ENCODE measurements at places on chromosomes 7 and 10. TPM values are rescaled to one million over a fixed set of nuclear protein-coding genes. Genes with fewer than 3 reads are reported as not detected.

- DNase-seq = no peak
These were observed 670.3 kb upstream of the ZWINT start for GRCh38 chr10:57031346-57031745.

DNA sequence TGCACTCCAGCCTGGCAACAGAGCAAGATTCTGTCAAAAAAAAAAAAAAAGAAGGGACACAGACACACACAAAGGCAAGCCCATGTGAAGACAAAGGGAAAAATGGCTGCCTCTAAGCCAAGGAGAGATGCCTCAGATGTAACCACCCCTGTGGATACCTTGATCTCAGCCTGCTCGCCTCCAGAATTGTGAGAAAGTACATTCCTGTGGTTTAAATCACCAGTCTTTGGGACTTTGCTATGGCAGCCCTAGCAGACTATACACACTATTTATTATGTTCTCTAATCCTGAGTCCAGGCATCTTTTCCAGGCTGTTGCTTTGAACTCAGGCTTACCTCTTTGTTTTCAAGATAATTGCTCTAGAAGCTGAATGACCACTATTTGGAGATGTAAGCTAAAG lies 494.3 kb downstream of the GALNT17 start:
- no peak for DNase-seq

GRCh38 chr7:44338600-44338999 lies 13.2 kb upstream of the CAMK2B start:
- DNase-seq = no peak

DNA sequence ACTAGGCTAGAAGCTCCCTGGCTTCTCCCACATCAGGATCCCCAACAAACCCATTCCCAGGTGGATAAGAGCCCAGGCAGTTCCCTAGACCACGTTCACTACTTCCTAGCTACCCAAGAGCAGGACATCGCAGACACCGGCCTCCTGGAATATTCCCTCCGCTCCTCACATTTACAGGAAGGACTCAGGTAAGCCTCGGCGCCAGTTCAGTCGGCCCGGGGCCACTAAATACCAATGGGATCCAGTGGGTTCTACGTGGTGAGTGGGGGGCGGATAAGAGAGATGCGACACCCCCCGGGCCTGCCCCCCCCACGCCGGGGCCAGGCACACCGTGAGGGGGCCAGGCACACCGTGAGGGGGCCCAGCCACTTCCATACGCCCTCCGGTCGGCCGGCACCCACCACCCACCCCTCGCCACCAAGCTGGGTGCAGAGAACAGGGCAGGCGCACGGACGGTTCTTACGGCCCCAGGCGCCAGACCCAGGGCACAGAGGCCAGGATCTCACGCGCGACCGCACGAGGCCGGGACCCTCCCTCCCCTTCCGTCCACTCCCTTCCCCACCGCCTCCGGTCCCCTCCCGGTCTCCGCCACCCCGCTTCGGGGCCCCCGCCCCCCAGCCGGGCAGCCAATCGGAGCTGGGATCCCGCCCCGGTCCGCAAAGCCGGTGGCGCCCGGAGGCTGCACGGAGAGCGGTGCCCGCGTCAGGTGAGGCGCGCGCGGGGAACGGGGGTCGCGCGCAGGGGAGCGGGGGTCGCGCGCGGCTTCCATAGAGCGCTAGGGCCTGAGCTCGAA lies at the start of gene BLVRA:
Gene BLVRA (plus strand): TSS at position 652 of the 793 bp plus-strand sequence. CDS start 12,479 bp downstream, outside the sequence.
- DNase-seq = no peak

SPDYE6 gene
- not detected for total RNA-seq

DNA sequence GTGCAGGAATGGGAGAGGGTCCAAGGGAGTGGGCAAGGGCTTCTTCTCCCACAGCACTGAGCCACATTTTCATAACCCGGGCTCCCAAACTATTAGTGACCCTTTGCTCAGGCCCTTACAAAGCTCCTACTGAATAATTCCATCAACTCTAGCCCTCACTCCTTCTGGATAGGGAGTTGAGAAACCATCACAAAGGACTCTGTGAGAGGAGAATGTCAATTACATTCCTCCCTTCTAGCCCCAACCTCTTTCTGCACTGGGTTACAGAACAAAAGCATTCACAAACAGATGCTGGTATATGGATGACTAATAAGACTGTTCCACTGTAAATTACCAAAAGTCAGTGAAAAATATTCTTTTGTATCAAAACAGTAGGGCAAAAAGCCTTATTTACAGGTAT lies 203.7 kb downstream of the SORCS1 start:
- no peak for DNase-seq

FBXO24 gene
- total RNA-seq = 2.1 TPM

DNA sequence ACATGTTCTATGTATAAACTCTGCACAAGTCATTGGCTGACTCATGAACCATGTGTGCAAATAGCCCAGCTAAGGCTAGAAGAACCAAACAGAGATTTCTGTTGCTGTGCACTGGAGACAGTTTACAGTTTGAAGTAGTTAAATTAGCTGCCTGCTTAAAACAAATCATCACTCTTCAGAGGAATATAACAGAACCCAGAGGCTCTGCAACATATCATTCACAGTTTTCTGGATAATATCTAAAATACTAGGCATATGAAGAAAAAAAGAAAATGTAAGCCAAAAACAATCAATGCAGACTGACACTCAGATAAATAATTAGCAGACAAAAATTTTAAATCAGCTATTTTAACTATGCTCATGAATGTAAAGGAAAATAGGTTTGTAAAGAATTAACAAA lies 23.6 kb upstream of the FAM204A start:
- DNase-seq = no peak

ASZ1 gene
- not detected for total RNA-seq

- DNase-seq = no peak
These were observed 22.4 kb downstream of the LIMK1 start for GRCh38 chr7:74105992-74106391.

DNA sequence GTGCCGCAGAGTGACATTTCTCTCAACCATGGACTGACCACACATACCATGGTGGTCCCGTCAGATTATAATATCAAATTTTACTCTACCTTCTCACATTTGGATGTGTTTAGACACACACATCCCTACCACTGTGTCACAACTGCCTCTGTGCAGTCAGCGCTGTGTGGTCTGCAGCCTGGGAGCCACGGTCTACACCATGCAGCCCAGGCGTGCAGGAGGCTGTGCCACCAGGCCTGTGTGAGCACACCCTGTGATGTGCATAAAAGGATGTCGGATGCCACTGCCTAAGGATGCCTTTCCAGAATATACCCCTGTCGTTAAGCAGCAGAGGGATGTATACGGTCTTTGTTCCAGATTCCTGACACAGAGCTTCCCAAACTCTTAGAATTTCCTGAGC lies 150.4 kb downstream of the TCERG1L start:
- no peak for DNase-seq

GRCh38 chr10:97319671-97320479 lies 804 bp downstream of the FRAT1 start:
- DNase-seq = no peak

DNA sequence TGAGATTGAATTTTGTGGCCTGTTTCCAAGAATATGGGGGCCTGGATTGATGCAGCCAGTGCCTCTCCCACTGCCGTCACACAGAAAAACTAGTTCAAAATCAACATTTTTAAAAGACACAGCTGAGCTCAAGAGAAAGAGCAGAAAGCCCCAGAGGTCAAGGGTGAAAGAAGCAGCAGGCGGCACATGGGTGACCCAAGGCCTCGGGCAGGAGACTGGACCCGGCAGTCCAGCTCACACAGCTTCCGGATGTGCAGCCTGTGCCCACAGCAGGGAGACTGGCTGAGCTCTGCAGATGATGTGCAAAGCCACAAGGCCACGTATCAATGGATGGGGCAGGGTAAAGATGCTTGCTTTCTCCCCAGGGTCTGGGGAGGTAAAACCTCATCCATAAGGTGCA lies 50.4 kb upstream of the RNF32 start:
- DNase-seq = no peak

PNLIPRP2 gene
- total RNA-seq = 1.1 TPM

SLC26A5 gene
- 0.15 TPM for total RNA-seq

DNA sequence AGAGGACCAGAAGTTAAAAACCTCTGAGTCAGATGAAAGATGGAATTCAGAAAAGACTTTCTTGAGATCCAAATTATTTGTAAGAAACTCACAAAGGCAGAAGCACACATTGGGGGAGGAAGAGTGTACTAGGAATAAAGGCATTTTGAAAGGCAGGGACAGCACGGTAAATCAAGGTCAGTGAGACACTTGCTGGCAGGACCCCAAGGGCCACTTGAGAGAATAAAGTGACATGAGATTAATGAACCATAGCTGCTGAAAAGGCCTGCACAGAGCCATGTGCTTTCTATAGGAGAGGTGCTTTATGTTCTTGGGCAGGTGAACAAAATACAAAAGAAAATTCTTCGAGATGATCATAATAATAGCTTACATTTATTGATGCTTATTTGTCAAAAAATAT lies 929.9 kb upstream of the MBL2 start:
- DNase-seq = no peak

GRCh38 chr7:49091519-49091918 lies 167.2 kb downstream of the CDC14C start:
- DNase-seq = no peak

DNA sequence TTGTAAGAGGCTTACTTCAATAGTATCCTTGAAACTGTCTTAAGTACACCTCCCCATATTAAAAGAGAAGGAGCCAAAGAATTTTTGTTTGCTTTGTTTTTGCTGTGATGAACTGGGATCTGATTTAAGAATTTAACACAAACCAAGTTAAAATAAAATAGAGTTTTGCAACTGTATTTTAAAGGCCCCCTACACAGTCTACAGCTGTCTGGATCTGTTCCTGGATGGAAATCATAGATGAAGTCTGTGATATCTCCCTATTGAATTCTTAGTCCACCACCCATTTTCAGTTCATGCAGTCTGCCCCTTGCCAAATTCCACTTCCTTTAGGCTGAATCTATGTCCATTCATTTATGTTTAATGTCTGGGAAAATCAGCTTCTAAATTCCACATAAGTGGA lies 169.8 kb upstream of the MEOX2 start:
- DNase-seq = no peak

Data from HCT116 (cell line).